ENCODE measurements at places on chromosomes 1 and 21.

DNA sequence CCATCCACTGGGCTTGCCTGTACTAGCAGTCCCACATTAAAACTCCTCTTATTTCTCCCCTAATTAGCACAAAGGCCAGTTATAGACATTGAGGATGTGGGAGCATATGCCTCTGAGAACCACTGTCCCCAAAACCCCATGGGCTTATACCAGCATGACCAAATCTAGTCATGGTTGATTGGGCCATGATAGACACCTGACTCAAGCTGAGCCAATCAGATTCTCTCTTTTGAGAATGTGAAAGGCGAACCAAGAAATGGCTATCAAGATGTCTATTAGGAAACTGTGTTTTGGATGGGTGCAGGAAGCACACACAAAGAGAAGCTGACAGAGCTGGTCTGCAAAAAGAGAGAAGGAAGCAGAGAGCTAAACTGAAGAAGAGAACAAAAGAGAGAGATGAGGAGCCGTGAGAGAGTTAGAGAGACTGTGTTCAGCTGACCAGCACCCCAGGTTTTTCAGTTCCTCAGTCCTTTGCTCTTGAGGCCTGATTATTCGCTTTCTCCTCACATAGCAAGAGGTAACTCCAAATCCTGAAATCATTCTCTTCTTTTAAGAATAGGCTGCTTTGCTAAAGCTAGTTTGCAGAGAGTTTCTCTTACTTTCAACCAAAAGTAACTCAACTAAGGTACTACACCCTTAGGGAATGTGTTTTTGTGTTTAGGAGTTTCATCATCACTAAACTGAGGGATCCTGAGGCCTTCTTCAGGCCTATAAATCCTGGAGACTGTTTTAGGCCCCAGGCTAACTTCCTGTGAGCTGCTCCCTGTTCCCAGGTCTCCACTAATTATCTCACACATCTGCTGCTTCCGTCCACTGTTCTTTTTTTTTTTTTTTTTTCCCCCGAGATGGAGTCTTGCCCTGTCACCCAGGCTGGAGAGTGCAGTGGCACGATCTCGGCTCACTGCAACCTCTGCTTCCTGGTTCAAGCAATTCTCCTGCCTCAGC, 7.9 kb upstream of the TIPRL start:
- DNase-seq: no peak

DNA sequence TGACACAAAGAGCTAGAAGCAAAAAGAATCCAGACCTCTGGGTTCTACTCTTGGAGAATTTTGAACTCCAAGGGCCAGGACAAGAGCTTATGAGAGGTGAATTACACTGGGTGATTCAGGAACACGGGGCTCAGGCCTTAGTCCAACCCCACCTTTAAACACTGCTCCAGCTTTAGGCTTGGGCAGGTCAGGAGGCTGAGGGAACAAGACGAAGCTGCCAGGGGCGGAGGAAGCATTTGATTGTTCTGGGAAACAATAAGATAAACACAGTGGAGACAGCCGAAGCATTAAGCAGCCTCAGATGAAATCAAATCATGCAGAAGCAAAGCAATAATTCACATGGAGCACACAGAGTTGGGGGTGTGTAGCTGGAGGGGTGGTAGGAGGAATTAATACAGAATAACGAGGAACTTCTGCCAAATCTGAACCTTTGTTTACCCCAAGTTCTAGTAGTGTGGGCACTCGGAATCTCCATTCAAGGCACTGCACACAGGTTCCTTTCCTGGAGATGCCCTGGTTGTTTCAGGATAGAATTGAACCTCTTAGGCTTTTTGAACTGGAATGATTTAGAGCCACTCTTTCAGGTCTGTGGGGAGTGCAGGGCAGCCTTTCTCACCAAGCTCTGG, 93.2 kb downstream of the PLXNA2 start:
- DNase-seq: no peak

- DNase-seq: no peak
Measured at GRCh38 chr1:93007941-93008577, 46.8 kb upstream of the DIPK1A start.

GRCh38 chr1:167447521-167448136, 70.7 kb downstream of the CD247 start:
- peak; percentile 55 for DNase-seq

DNA sequence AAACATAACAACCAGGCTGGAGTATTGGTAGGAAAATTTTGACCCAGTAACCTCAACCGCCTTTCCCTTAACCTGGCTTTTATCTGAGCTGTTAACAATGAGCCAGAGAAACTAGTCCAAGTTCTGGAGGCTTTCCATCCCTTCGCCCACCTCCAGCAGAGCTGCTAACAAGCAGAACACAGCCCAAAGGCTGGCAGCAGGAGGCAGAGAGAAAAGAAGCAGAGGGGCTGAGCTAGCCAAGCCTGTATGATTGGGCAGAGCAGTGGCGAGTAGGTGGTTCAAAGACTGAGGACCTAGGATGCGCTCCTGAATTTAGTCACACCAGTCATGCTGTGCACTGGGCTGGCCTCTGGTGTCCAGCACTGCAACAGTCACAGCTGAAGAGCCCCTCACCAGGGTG, 123.0 kb downstream of the TNR start:
- DNase-seq: no peak

- no peak for DNase-seq
Measured at GRCh38 chr1:36469163-36469562, 5.0 kb upstream of the MRPS15 start.

- DNase-seq: no peak
Measured at GRCh38 chr1:167229719-167230385, 9.2 kb downstream of the POU2F1 start.

GRCh38 chr21:38999161-38999560, 184.1 kb downstream of the PSMG1 start:
- DNase-seq: no peak

Data from activated CD8-positive, alpha-beta memory T cell treated with anti-CD3 and anti-CD28 coated beads for 1 hour (primary cell).